ENCODE measurements at places on chromosomes 11 and 22.
A peak's percentile ranks its signal among the peaks of the same experiment; 100 is the strongest.

DNA sequence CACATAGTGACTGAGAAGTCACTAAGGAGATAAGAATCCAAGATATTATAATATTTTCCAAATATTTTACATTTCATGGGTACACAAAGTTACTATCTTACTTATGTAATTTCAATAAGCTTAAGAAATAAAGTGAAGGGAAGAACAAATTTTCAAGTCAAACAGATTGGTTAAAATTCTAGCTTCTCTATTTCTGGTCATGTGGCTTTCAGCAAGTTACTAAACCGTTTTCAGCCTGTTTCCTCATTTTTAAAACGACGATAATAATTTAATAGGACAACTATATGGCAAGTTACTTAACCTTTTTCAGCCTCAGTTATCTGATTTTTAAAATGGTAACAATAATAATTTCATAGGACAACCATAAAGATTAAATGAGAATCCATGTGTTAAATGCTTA, 15.6 kb downstream of the DCUN1D5 start:
- DNase-seq = no peak

GRCh38 chr22:37636186-37636948, 3.1 kb upstream of the SH3BP1 start:
- DNase-seq = no peak

DNA sequence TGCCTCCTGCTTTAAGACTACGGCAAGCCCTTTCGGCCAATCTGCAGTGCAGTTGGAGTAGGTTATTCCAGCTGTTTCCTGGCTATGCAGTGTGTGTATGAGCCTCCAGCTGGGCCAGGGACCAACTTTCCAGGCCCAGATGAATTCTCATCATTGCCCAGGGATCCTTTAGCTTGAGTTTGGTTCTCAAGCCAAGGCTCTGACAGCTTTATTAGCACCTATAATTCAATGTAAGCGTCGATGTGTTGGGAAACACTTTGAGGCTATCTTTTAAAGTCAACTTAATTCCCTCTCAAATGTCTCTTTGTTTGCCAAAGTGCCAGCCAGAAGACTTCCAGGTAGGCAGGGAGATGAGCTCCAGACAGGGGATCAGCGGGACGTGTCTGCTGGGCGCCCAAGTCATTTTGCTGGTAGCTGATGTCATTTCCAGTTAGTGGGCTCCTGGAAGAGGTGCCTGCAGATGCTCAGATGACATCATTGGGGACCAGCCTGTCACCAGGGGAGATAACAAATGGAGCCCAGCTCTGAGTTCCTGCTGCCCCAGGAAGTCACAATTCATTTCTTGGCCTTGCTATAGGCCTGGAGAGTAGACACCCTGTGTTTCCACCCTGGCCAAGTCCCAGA, 520.4 kb downstream of the SOX6 start:
- DNase-seq = no peak

GRCh38 chr11:34331736-34332135, 26.1 kb downstream of the ABTB2 start:
- DNase-seq = no peak

- DNase-seq = peak; percentile 92
Measured at GRCh38 chr11:90134478-90135003, at the start of gene NAALAD2. Gene NAALAD2, plus strand, starts transcription at chr11:90134663. Its CDS starts 96 bp downstream, at chr11:90134759.

DNA sequence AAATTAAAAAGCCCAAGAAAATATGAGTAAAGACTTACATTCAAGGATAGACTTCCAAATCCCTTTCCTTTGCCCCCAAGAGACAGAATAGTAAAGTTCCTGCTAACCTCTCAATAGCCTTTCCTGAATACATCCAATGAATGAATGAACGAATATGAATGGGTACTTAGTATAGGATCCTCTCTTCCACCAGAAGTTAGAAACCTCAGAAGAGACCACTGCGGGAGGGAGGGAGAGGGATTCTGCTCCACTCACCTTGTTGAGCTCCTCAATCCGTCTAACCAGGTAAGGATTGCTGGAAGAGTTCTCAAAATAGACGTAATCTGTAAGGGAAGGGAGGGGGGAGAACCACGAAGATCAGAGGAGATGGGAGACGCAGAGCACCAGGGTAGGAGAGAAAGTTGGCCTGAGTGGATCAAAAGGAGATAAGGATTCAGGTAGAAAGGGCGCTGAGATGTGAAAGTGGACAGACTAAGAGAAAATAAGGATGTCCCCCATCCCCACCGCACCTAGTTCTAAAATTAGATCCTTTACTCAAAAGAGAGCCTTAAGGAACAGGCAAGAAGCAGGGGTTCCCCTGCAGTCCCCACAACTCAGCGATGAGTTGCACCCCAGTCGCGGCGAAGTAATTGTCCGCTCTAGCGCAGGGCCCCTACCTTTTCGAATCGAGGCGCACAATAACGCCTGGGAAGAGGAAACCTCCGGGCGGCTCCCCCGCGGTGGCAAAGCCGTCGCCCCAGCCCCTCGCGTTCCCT, 1.1 kb downstream of the MTA2 start:
- peak; percentile 23 for DNase-seq

DNA sequence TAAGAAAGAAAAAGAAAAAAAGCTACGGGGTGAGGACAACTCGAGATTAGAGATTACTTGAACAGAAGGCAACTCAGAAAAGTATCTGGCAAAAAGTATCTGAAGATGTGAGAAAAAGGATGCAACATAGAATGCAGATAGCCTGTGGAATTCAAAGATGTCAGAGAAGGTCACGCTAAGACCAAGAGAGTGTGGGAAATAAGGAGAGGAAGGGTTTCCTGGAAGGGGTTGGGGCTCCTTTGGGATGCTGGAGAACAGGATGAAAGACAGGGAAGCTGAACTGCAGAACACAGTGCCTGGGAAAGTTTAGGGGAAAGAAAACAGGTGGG, 1.2 kb downstream of the GUCY1A2 start:
- DNase-seq = no peak

DNA sequence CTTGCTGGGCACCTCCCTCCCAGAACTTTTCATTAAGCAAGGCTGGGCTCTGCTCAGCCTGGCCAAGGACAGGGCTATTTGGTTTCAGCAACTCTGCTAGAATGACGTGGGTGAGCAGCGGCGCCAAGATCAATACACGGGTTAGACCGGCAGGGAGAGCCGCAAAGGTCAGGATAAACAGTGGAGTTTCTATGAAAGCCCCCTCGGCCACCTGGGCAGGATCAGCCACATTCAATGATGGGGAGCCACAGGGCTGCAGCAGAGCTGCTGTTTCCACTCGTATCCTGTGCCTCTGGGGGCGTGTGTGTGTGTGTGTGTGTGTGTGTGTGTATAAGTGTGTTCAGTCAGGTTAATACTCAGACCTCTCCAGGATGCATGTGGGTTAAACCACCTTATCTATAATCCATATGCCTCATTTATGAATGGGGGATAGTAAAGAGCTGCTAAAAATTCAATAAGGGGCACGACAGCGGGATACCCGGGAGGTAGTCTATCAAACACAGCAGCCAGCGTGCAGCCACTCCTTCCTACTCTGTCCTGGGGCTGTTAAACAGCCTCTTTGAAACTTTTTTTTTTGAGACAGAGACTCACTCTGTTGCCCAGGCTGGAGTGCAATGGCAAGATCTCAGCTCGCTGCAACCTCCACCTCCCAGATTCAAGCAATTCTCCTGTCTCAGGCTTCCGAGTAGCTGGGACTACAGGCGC, 34.8 kb downstream of the MYH9 start:
- DNase-seq = no peak

- DNase-seq = no peak
Measured at GRCh38 chr22:37193629-37194191, 5.7 kb upstream of the C1QTNF6 start.

- no peak for DNase-seq
Measured at GRCh38 chr11:13169709-13170108, 107.9 kb upstream of the BMAL1 start.

GRCh38 chr11:87144252-87144651, 106.5 kb downstream of the TMEM135 start:
- no peak for DNase-seq

GRCh38 chr11:70397336-70397982, 870 bp upstream of the CTTN start:
- DNase-seq = peak; percentile 43

GRCh38 chr11:119190531-119190930, 5.3 kb downstream of the NHERF4 start:
- DNase-seq = no peak

DNA sequence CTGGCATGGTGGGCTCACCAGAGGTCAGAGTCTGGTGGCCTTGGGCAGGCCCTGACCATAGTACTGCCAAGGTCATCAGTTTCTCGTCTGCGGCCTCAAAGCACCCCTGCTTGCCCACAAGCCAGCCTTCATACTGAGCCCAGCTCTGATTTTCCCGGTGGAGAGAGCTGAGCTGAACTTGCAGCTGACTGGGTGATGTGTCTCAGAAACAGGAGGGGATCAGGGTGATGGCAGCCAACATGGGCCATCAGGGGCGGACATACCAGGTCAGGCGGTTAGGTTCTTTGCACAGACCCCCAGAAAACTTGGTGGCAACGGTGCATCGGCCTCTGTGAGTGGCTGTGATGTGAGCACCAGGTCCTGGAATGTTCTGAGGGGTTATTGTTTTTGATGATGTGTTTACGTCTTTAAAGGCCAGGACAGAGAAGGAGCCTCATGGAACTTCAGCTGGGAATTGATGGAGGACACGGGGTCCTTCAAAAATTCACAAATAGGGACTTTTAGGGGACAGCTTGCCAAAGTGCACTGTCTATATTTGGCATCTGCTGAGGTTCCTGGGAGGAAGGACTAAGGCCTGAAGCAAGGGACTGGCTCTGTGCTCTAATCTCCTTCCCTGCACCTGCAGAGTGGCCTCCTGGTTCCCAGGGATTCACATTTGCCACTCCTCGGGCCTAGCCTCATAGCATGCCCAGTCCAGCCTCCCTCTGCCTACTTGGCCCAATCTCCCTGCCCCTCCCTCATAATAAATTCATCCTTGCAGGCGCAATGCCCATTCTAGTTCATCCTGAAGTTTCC, 131.2 kb downstream of the OSBP2 start:
- no peak for DNase-seq

DNA sequence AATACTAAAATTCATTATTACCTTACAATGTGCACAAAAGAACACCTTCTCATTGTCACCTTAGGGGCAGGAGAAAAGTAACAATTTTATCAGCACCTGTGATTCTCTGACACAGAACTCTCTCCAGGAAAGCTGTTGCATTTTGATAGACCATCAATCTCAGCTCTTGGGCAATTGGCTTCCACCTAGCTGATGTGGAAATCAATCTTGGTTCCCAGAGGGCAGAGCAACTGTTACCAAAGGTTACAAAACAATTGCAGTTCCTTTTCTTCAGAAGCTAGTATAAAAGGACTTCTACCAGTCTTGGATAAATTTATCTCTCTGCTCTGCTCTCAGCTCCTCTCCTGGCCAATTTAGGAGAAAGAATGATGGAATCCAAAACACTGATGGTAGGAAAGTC, 157.8 kb upstream of the DDI1 start:
- no peak for DNase-seq

- DNase-seq = peak; percentile 0
Measured at GRCh38 chr11:27237643-27238042, 125.4 kb downstream of the CCDC34 start.

- no peak for DNase-seq
Measured at GRCh38 chr11:110527146-110527545, 97.4 kb downstream of the FDX1 start.

GRCh38 chr11:82733444-82734119, at the start of gene FAM181B:
Gene FAM181B, minus strand, starts transcription at chr11:82733864. Its CDS starts 135 bp downstream, at chr11:82733729.
- DNase-seq = peak; percentile 75

All from NCI-H82 (cell line).